ENCODE measurements at places on chromosomes 13 and 19. TPM values are rescaled to one million over a fixed set of nuclear protein-coding genes. Genes with fewer than 3 reads are reported as not detected.

The GRIN3B gene
- 1.3 TPM for total RNA-seq

The NKPD1 gene
- 4.2 TPM for total RNA-seq

The RASAL3 gene
- 1.4 TPM for total RNA-seq

The CRX gene
- total RNA-seq, result 0.55 TPM

The STOML3 gene
- total RNA-seq, result not detected

The DLL3 gene
- 4.5 TPM for total RNA-seq

The CGB8 gene
- total RNA-seq, result not detected

The ZNF497 gene
- total RNA-seq, result 10.3 TPM

The ZSCAN4 gene
- 0.12 TPM for total RNA-seq

The ZNF850 gene
- 17.8 TPM for total RNA-seq

The PSG1 gene
- total RNA-seq, result not detected

The LMTK3 gene
- total RNA-seq, result 0.62 TPM

The MISP gene
- 1.1 TPM for total RNA-seq

DNA sequence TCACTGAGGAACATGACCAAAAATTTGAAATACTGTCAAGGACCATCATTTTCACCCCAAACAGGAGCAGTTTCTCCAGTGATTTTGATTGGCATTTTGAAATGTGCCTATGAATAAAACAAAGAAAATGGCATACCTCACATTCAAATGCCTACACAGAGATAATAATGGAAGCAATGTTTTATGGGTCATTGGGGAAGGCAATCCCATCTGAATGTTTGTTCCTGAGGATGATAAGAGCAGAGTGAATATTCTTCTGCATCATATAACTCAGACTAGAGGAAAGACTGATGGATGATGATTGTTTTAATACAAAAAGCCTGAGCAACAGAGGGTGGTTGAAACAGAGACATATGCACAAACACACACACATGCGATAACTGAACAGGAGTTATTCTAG, 2749.9 kb downstream of the PCDH9 start:
- no peak for DNase-seq

- DNase-seq, result no peak
Observed at GRCh38 chr13:32248801-32249200, 66.4 kb downstream of the ZAR1L start.

DNA sequence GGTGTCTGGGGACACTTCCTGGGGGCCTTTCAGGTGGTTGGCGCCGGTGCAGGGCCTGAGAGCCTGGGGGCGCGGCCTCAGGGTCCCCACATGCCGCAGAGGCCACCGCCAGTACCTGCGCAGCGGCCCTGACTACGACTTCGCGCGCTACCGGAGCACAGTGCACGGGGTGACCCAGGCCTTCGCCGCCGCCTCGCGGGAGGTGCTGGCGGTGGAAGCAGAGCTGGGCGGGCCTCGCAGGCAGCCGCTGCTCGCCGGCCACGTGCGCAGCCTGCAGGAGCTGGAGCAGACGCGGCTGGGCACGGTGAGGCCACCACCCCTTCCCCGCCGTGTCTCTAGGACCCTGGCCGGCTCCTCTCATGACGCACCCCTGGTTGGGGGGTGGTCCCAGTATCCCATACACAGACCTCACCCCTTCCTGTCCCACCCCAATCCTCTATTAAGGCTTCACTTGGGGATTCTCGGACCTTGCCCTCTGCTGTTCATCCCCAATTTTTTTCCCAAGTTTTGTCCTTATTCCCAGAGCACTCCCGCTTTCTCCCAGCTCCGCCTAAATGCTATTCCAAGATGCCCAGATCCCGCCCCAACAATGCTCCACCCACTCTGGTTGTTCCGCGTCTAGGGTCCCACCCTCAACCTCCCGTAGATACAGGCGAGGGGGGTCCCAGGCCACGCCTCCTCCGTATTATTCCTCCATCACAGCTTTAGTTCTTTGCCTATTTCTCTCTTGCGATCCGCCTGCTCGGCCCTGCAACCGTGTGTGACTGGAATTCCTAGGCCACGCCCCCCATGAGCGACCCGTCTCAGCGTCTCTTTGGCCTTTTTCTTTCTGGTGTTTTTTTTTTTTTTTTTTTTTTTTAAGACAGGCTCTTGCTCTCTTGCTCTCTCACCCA, 1.0 kb downstream of the REX1BD start:
- DNase-seq, result peak; percentile 71

- no peak for DNase-seq
Observed at GRCh38 chr13:114114006-114114640, 18.3 kb downstream of the RASA3 start.

DNA sequence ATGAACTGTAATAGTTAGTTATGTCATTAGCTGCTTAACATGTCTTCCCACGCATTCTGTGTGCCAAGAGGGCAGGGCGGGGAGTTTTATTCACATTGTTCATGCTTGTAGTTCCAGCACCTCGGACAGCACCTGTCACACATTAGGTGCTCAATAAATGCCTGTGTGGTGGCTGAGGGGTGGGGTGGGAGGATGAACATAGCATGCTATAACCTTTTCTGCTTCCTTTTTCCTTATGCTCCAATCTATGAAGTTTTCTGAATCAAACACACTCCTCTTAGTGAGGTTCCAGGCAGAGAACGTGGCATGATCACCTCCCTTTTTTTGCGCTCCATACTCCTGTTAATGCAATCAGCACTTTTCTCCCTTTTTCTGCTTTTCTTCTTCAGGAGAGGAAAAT, 15.8 kb upstream of the PTPRS start:
- DNase-seq, result no peak

- peak; percentile 50 for DNase-seq
Observed at GRCh38 chr19:3243819-3244700, 19.6 kb downstream of the CELF5 start.

DNA sequence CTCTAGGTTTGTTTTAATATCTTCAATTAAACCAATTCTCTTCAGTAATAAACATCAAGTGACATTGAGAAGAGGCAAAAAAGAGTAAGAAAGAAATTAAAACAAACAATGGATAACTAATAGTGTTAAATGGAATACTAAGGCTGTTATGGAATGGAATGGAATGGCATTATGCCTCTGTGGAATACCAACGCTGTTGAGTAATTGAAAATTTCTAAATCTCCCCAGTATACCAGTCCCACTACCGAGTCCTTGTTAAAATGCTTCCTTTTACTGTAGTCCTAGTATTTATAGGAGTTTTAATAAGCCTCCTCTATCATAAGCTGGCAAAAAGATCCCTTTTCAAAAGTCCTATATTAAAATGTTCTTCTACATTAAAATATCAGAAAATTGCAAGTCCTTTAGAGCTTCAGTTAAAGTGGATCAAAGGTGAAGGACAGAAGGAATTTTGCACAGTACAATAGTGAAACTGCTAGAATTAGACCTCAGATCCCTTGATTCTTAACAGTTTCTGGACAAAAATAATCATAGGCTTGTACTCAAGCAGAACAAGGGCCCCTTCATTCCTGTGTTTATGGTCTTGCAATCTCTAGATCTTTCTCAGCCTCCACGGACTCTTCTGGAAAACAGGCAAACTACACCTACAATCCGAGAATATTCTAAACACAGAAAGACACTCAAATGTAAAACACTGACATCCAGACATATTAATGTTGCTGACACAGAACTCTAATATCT, 128.2 kb downstream of the PCDH9 start:
- no peak for DNase-seq

DNA sequence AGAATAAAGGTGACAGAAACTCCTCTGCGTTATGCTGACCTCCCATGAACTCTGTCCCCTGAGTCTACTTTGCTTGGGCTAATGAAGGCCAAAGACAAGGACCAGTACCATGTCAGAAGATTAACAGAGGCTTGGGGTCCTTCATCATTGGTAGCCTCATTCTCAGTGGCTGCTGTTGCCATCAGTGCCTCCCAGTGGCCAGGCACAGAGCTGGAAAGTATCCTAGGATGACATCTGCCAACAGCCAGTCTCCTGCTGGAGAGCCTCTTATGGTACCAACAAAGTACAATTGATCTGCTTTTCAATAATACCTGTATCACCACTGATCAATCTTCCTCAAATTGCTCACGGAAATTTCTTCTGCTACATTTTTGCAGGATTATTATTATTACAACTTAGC, 281.6 kb downstream of the DNAJC15 start:
- DNase-seq, result no peak

GRCh38 chr19:12374026-12374425, 8.5 kb upstream of the ZNF442 start:
- DNase-seq, result no peak

- DNase-seq, result no peak
Observed at GRCh38 chr19:30742406-30742938, 370.3 kb downstream of the ZNF536 start.

GRCh38 chr19:1752009-1752756, 1.1 kb upstream of the ONECUT3 start:
- no peak for DNase-seq

- DNase-seq, result no peak
Observed at GRCh38 chr19:54921082-54921481, 15.1 kb downstream of the NCR1 start.

GRCh38 chr19:15253513-15253912, 21.3 kb upstream of the EPHX3 start:
- peak; percentile 78 for DNase-seq

DNA sequence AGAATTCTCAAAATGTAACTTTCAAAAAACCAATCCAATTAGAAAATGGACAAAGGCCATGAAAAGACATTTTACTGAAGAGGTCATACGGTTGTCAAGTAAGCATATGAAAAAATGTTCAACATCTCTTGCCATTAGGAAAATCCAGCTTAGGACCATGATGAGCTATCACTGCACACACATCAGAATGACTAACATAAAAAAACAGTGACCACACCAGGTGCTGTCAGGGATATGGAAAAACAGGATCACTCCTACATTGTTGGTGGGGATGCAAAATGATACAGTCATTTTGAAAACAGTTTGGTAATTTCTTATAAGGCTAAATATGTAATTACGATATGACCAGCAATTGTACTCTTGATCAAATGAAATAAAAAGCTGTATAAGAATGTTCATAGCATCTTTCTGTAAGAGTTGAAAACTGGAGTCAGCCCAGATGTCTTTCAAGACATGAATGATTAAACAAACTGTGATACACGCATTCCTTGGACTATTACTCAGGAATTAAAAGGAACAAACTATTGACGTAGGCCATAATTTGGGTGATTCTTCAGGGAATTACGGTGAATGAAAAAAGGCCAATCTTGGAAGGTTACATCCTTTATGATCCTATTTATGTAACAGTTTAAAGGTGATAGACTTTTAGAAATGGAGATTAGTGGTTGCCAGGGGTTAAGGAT, 26.9 kb upstream of the RCBTB2 start:
- DNase-seq, result no peak

GRCh38 chr13:111080642-111081041, 34.5 kb upstream of the ARHGEF7 start:
- DNase-seq, result no peak

DNA sequence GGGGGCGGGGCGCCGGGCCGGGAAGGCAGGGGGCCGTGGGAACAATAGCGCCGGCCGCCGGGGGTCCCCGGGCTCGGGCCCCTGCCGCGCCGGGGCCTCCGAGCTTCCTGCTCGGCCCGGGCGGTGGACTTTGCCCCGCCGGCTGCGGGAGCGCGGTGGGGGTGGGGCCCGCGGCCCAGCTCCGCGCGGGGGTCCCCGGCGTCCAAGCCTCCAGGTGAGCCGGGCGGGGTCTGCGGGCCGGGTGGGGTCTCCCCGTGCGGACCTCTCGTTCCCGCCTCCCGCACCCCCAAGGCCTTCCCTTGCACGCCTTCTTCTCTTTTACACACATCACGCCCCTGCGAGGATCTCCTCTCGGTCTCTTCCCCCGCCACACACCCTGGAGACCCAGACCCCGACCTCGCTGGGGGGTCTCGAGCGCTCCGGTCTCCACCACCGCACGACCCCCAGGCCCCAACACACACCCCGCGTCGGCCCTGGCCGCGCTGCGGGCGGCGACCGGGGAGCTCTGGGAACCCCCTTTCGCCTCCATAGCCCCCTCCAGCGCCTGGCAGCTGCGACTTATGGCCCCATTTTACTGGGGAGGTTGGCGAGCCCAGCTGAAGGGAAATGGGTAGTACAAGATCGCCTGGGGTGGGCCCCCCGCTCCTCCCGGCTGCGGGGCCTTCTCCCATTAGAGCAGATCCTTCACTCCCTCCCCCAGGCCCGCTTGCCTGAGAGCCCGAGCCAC, 711 bp downstream of the CAMSAP3 start:
- no peak for DNase-seq

- DNase-seq, result no peak
Observed at GRCh38 chr13:71169180-71169579, 697.8 kb downstream of the DACH1 start.

- DNase-seq, result no peak
Observed at GRCh38 chr19:31639306-31639705, 290.1 kb upstream of the TSHZ3 start.

- DNase-seq, result no peak
Observed at GRCh38 chr19:32246006-32246405, 99.4 kb upstream of the ZNF507 start.

GRCh38 chr13:47239025-47239424, 342.2 kb upstream of the HTR2A start:
- DNase-seq, result no peak

GRCh38 chr13:59424661-59425060, 739.1 kb downstream of the DIAPH3 start:
- no peak for DNase-seq

DNA sequence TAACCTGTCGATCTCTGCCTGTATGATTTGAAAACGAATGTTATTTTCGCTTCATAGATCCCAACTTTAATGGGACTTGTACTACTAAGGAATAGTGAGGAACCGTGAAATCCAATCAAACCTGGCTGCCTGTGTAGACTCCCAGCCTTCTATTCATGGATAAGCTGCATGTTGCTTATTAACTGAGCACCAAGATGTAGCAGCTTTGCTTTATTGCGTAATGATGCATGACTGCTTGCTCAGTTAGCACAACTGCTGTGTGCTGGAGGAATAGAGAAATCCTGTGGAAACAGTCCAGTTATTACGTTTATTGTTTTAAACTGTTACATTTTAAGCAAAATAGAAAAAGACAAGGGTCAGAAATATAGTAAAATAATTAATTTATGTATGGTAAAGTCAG, 108.2 kb downstream of the SHISA2 start:
- no peak for DNase-seq

DNA sequence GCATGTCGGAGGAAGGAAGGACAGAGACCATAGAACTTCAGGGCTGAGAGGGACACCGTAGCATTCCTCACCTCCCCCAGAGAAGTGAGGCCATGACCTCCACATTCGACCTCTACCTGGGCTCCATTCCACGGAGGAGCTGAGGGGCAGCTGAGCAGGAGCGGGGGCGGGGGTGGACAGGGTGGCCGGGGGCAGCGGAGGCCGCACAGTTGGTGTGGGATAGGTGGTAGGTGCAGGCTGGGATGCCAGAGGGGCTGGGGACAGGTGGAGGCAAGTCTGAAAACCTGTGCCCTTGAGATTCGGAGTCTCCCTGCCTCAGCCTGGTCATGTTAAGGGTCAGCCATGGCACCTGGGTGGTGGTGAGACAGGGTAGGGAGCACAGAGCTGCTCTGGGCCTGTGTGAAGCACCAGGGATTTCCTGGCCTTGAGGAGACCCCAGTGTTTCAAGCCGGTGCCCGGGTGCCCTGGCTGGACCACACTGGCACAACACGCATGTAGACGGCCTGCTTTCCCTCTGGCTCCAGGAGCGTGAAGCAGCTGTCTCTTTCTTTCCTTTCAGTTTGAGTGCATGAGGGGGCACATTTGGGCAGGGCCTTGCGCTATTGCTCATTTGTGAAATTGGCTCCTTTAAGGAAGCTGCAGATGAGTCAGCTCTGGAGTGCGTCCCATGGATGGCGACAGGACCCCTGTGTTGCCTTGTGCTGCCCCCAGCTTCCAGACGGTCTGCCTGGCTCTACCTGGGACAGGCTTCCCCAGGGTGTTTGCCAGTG, 51.8 kb downstream of the TSSK6 start:
- no peak for DNase-seq

GRCh38 chr19:6514089-6514488, 12.0 kb upstream of the TUBB4A start:
- DNase-seq, result no peak

All from testis (tissue), 5 donors.